ENCODE measurements at places on chromosomes 1 and 21.
A peak's percentile ranks its signal among the peaks of the same experiment; 100 is the strongest.

DNA sequence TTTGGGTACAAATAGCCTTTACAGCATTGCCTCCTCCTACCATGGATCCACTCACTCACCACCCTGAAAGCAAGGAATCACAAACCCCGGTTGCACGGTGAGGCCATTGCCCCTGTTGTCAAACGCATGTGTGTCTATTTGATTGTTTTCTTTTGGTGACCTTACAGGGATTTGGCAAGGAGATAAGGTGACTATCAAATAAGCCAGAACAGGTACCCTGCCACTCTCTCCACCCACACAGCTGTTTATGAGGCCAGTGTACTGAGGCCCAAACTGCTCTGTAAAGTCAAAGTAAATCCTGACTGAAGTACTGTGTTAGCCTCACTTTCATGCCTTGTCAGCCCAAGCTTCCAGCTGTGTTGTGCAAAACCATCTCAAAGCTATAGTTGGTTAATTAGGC, 136.4 kb downstream of the HUNK start:
- no peak for DNase-seq

- no peak for DNase-seq
These were observed 21.4 kb downstream of the FRRS1 start for GRCh38 chr1:99745061-99745460.

GRCh38 chr1:116461723-116462122, 88.7 kb downstream of the ATP1A1 start:
- DNase-seq, result no peak

GRCh38 chr1:231357831-231358354, 19.8 kb downstream of the SPRTN start:
- DNase-seq, result peak; percentile 78

- no peak for DNase-seq
These were observed 141.3 kb upstream of the NCAM2 start for GRCh38 chr21:20856926-20857325.

DNA sequence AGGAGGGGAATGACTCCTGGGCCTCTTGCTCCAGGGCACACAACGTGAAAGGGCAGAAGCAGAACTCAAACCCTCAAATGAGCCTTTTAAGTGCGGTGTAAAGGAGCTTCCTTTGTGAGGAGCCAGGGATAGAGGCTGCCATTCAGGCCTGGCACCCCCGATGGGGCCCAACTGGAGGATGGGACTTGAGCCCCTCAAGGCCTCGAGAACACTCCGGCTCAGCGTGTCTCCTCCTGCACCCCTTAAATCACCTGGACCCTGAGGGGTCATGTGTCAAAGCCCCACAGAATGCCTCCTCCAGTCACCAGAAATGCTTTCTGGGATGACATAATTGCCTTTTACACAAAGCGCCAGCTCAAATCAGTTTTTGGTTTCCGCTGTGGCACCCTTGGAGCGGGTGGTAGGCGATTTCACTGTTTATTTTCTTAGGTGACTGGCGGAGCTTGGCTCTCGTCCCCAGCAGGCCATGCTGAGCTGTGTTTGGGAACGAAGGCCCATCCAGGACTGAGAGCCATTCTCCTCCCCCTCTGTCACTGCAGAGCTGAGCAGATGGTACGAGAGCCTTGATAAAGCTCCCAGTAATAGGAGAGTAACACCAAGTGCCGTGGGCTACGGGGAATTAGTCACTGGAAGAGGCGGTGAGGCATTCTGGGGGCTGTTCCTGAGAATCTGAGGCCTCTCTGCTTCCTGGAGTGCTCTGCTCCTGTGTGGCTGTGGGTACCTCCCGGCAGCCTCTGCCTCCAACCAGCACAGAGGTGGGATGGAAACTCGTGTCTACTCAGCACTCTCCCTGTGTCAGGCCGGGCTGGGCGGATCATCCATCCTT, 163.0 kb downstream of the GRIK3 start:
- no peak for DNase-seq

GRCh38 chr1:16180291-16180824, 24.5 kb upstream of the EPHA2 start:
- peak; percentile 31 for DNase-seq

Measured in AG10803 (cell line).